ENCODE measurements at places on chromosomes 13 and 19.

GRCh38 chr13:99968521-99969452, 2.8 kb downstream of the ZIC5 start:
- DNase-seq, result peak; percentile 18

GRCh38 chr19:13781547-13781946, 7.3 kb downstream of the C19orf53 start:
- DNase-seq, result no peak

- DNase-seq, result no peak
These were observed 196.5 kb downstream of the TEX29 start for GRCh38 chr13:111516712-111517640.

DNA sequence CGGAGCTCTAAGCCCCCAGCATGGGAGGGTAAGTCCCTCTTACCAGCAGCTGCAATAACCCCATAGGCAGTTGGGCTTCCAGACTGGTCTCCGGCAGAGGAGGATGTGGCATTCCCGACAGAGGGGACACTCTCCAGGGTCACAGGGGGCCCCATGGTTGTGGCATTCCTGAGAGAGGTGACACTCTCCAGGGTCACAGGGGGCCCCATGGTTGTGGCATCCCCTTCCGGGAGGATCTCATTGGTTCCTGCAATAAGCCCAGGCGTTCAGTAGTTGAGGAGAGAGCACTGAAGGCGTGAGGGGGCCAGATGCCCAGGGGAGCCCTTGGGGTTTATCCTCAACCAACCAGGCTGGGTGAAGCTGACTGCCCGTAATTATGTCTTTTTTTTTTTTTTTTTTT, 5.4 kb downstream of the CD320 start:
- peak; percentile 13 for DNase-seq

Data from activated B cell treated with CpG ODN at 0.5 μM for 24 hours (primary cell).